Activated T-cell treated with anti-CD3 and anti-CD28 coated beads, Interleukin-2, amount 50 U/mL, for 1 hour (primary cell): ENCODE measurements at places on chromosomes 2 and 18.

- DNase-seq = peak; percentile 15
These were observed 46.0 kb downstream of the ZNF516 start for GRCh38 chr18:76449111-76449453.

- DNase-seq = no peak
These were observed 258.5 kb downstream of the TWIST2 start for GRCh38 chr2:239106314-239106908.

- no peak for DNase-seq
These were observed 20.7 kb downstream of the IGFBP2 start for GRCh38 chr2:216653931-216654365.

DNA sequence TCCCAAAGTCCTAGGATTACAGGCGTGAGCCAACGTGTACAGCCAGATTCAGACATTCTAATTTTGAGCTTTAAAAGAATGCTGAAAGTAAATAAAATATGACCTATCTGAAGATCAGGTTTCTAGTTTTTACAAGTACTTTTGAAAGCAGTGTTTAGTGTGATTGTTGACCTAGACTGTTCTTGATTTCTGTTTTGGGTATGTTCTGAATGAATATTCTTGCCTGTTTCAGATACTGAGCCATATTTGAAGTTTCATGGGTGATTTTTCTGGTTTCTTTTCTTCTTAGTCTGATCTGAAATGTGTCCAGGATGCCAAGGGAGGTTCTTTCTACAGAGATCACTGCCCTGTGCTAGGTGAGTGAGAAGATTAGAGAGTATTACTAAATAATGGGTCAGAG lies 37.2 kb downstream of the MIB1 start:
- no peak for DNase-seq

- no peak for DNase-seq
These were observed 99.5 kb upstream of the MMADHC start for GRCh38 chr2:149687052-149687427.

DNA sequence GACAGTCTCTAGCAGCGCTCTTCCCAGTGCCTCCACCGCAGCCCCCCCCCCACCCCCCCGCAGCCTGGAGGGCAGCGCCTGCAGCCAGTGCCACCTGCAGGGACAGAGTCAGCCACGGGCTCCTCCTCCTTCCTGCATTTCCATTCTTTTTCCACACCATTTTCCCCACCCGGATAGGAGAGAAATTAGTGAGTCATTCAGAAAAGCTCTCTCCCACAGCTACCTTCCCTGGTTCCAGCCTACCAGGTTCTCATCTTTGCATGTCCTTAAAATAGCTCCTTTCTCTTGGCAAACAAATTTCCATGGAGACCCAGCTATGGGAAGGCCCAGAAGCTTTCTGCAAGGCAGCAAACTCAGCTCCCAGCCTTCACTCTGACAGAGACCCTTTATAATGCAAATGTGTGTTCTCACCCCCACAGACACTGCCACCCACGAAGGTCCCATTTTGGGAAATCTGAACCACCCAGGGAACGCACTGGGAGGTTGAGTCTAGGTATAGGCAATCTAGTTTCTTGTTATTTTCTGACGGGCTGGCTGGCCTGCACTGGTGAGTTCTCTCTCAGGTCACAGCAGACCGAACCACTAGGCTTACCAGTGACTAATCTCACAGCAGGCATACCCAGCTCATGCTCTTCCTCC lies 41.8 kb upstream of the ATG16L1 start:
- no peak for DNase-seq

DNA sequence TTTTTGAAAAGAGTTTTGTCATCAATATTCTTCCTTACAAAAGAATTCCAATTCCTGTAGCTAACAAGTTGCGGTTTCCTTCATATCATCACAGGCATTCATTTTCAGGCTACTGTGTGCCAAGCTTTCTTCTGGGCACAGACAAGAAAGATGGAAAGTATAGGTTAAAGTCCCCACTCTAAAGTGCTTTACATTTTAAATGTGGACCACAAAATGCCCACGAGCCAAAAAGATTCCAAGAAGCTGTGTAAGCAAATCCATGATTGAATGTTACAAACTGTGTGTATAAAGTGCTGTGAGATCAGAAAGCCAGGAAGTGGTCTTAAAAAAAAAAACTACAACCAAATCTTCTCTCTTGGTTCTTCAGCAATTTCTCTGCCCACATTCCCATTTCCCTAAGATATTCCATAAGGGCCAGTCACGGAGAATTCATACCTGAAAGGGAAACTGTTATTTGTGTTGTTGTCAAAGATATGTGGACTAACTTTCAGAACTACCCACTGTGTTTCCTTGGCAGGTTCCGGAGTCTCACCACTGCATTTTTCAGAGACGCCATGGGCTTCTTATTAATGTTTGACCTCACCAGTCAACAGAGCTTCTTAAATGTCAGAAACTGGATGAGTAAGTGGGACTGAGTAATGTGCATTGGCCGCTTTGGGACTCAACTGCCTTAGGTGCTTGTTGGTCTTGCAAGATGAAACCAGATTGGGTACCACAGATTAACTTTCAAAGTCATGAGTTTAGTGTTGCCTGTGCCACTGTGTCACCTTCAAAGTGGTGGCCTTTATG lies 55.7 kb downstream of the RAB27B start:
- no peak for DNase-seq

- DNase-seq = no peak
These were observed 113.9 kb downstream of the HNMT start for GRCh38 chr2:138078153-138078552.

DNA sequence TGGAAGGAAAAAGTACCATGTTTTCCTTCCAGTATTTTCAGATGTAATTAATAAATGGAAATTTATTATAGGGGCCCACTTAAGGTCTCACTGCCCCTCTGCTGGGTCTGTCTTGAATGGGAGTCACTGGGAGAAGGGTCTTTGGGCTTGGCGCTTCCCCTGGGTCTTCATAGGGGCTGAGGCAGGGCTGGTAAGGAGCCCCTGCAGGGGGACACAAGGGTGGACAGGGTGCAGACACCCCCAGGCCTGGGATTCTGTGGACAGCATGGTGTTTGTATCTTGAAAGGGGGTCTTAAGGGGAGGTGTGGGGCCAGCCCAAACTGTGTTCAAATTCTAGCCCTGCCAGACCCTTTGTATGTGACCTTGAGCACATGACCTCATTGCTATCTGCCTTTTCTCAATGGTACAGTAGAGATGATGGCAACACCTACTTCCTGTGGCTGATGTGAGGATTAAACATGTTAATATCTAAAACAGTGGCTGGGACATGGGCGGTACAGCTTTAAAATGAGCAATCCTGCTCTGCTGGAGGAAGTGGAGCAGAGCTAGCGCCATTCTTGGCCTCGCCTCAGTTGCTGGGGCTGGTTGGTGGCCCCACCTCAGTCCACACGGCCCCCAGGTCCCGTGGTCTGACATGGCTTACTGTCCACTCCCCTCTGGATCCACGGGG lies 71.6 kb downstream of the GNAL start:
- no peak for DNase-seq

- DNase-seq = peak; percentile 96
These were observed at the start of gene DUSP2 for GRCh38 chr2:96145036-96145847. Gene DUSP2, minus strand, starts transcription at chr2:96145440. Its CDS starts 86 bp downstream, at chr2:96145354.

DNA sequence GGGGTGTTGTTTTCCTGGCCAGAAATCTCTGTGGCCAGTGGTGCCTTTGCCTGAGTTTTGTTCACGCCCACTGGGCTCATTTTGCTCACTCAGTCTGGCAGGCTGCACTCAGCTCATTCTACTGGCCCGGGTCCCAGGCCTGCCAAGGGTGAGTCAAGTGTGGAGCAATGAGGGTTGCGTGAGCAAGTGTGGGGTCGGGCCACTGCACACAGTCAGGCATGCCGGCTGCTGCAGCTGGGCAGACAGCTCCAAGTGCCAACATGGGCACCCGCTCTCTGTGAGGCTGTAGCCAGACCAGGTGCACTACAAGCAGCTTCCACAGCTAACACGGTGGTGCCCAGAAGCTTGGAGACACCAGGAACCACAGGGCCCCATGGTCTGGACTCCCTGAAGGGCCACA lies 801.1 kb upstream of the RAB6C start:
- DNase-seq = no peak

GRCh38 chr2:9430316-9431293 lies 7.2 kb downstream of the CPSF3 start:
- no peak for DNase-seq

DNA sequence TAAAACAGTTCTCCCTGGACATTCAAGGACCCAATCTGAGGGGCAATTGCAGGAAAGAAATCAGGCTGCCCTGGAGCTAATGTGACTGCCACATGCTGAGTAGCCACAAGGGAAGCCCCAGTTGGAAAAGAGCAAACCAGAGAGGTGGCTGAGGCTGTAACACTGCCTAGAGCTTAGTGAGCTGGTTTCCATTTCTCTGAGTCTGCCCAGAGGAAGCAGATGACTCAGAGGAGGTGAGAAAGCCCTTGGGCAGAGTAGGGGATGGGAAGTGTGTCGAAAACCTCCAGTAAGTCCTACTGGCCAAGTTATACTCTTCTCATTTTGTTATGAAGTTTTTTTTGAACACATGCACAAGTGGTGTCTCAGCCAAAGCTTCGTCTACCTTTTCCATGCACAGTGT lies 753.0 kb downstream of the CNTNAP5 start:
- no peak for DNase-seq

DNA sequence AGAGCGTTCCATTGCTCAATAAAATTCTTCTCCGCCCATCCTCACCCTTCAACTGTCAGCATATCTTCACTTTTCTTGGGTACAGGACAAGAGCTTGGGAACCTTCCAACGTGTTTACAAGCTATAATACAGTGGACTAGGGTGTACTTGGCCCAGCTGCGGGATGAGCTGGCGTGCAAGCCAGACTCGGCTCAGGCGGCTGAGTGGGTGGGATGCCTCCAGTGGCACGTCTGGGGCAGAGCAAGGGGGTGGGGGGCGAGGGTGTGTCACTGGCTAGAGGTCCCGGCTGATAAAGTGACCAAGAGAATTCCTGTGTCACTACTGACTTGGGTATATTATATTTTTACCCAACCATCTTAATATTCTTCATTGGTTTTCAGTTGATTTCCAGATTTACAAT lies 179.7 kb downstream of the EVA1A start:
- DNase-seq = no peak

GRCh38 chr2:197108758-197109157 lies 182.3 kb upstream of the PGAP1 start:
- no peak for DNase-seq

DNA sequence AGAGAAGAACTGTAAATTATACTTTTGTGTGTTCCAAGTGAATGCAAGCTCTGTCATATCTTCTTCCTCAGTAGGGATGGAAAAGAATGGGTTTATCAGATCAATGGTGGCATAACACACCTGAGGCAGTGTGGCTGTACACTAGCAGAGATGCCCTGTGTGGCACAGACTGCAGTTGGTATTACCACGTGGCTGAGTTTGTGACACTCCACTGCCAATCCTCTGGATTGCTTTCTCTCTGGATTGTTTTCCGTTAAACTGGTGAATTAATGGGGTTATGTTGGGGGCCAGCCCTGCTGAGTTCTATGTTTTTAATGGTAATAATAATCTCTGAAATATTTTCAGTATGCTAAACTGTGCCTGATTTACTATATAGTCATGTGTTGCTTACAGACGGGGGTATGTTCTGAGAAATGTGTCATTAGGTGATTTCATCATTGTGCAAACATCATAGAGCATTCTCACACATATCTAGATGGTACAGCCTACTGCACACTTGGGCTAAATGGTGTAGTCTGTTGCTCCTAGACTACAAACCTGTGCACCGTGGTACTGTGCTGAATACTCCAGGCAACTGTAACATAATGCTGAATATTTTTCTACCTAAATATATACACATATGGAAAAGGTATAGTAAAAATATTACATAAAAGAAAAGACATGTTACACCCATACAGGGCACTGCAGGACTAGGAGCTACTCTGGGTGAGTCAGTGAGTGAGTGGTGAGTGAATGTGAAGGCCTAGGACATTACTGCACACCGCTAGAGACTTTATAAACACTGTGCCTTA lies 84.7 kb upstream of the ST6GAL2 start:
- DNase-seq = no peak

DNA sequence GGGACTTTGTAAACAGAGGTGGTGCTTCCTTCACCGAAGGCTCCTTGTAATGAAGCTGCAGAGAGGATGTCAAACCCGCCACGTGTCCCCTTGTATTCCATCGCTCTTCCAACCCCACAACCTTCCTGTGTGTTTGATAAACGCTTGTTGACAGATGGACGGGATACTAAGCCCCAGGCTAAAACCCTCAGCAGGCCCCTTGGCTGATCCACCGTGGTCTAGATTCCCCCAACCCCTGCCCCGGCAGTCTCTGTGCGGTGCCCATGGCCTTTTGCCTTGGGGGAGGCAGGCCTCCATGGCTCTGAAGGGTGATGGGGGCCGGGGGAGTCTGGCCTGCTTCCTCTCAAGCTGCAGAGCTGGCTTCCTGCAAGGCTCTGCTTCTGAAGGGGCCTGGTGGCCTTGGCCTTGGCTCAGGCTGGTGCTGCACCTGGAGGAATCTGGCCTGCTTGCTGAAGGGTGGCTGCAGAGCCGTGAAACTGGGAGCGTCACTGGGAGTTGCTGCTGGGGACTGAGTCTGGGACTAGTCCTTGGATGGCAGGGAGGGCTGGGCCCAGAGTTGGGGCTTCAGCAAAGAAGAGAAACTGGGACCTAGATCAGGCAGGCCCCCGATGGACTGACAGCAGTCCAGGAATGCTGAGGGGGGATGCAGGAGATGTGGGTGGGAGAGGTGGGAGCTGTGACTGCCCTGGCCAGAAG lies 9.6 kb upstream of the NTSR2 start:
- no peak for DNase-seq

GRCh38 chr2:238174701-238175100 lies 15.9 kb downstream of the ERFE start:
- DNase-seq = no peak

GRCh38 chr18:43869451-43870008 lies 592.2 kb upstream of the SYT4 start:
- no peak for DNase-seq

- DNase-seq = peak; percentile 24
These were observed 21.2 kb upstream of the EPAS1 start for GRCh38 chr2:46275995-46276394.

DNA sequence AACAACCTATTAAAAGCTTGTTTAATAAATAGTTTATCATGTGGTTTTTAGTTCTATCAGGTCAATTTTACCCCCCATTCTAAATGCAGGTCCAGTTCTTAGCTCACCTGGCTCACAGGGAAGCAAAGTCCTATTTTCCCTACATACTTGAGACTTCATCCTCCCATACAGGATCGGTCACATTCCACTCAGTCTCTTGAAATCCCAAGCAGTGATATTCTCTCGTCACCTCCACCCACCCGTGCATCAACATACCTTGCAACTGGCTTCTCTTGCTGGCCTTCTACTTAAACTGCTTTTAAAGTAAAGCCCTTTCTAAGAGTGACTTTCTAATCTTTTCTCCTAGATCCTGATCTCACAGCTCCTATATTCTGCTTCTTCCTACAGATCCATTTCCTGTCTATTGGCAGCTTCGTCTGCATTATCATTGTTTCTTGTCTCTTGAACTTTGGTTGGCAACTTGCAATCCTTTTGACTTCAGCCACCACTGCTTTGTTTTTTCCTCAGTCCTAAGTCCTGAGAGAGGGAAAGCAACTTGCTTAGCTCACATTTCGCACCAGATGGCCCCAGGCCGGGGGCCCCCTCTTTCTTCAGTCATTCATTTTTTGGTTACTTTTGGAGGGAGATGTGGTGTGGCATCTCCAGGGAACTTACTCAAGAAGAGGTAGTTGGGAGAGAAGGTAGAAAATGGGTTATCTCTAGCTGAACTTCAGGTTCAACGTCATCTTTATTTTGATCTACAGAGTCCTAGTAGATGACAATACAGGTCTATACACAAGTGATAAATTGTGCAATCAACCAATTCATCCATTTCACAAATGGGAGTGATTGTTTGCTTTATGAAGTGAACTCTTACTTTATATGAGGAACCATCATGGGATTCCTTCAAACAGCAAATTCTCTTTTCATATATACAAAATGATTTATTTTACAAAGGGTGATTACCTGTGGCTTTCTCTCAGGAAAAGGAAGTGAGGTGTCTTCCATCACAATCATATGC lies 23.9 kb upstream of the NCOA1 start:
- no peak for DNase-seq

- DNase-seq = no peak
These were observed 73.5 kb upstream of the C2orf15 start for GRCh38 chr2:99067871-99068625.
